ENCODE measurements at places on chromosomes 5 and 9.

GRCh38 chr5:174581479-174581878 is 142.9 kb upstream of the MSX2 start:
- DNase-seq, result no peak

- peak; percentile 12 for DNase-seq
These were observed 782 bp downstream of the BICD2 start for GRCh38 chr9:92763721-92764380.

- no peak for DNase-seq
These were observed 41.9 kb downstream of the SETX start for GRCh38 chr9:132312873-132313272.

- no peak for DNase-seq
These were observed 386.6 kb upstream of the RPS23 start for GRCh38 chr5:82664732-82665131.

DNA sequence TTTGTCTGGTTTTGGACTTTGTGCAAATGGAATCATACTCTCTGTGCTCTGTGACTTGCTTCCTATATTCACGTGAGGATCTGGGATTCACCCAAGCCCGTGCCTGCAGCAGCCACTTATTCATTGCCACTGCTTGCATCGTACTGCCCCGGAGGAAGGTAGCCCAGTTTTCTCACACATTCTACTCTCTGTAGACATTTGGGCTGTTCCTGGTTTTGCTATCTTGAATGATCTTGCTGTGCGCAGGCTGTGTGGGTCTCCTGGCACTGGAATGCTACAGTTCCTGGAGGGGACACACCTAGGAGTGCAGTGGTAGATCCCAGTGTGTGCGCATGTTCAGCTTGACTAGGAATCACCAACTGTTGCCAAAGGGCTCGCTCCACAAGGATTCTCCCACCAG is 99.2 kb upstream of the BOD1 start:
- no peak for DNase-seq

GRCh38 chr5:154345255-154345952 is 100.4 kb upstream of the SAP30L start:
- no peak for DNase-seq

DNA sequence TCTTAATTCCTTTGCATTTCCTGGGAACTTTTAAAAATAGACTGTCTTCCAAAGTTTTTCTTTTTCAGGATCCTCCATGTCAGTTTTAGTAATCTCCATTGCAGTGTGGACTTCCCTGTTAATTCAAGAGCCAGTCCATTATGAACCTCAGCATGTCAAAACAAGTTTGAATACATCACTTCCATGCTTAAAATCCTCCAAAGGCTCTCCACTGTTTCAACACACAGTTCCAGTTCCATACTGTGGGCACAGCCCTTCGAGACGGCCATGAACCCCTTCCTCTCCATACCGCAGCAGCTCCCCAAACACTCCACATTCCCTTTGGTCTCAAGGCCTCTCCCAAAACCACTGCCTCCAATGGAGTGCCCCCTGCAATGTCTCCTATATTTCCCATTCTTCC is 19.5 kb downstream of the LIFR start:
- no peak for DNase-seq

DNA sequence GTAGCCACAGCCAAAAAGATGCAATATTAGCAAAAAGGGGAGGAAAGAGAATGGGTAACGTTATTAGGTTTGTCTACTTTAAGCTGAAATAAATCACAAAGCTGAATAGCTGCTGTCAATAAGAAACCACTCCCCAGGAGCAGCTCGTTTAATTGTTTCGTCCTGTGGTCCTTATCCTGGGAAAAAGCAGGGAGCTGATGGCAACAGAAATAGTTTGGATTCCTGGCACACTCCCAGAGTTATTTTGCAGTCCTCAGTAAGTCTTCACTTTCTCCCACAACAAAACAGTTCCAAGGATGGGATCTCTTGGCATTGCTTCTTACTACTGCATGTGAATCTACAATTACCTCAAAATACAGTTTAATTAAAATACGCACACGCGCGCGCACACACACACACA is 28.8 kb downstream of the FRMD3 start:
- no peak for DNase-seq

DNA sequence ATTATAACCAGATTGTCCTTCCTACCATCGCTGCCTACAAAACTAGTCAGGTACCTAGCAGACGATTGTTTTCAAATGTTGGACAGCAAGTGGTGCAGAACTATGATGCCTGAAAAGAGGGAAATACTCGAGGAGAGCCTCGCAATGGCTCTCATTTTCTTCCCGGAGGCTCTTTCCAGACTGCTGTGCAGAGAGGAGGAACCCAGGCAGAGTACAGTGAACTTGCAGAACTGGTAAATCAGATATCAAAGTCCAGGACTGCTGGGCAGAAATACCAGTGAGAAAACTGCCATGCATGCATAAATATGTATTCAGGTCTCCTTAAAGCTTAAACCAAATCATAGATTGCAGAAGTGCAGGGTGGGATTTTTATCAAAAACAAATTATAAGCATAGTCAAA is 26.4 kb upstream of the UGT3A1 start:
- no peak for DNase-seq

- DNase-seq, result no peak
These were observed 58.6 kb downstream of the THBS4 start for GRCh38 chr5:80093796-80094195.

DNA sequence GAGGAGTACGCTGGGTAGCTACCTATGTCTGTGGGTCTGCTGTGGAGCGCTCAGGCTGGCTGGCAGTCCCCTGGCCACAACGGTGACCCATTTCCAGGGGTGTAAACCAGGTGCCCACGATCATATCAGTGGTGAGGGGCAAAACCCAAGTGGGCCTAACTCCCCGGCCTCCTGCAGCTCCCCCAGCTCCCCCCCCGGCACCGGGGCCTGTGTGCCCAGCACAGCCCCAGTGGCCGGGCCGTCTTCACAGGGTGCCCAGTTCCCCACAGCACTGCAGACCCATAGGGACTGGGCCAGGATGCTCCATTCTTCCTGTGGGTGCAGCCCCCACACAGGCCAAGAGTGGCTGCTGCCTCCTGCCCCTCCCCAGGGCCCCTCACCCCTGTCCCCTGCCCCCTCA is 958 bp upstream of the LCN8 start:
- no peak for DNase-seq

DNA sequence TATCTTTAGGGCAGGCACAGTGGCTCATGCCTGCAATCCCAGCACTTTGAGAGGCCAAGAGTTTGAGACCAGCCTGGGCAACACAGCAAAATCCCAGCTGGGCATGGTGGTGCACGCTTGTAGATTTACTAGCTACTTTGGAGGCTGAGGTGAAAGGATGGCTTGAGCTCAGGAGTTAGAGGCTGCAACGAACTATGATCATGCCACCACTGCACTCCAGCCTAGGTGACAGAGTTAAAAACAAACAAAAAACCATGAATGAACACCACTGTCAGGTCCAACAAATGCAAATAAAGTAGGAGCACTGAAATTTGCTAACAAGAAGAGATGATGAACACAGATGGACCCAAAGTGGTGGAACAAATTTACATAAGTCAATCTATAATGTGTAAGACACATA is 4.9 kb downstream of the PTBP3 start:
- DNase-seq, result no peak

- no peak for DNase-seq
These were observed 39.2 kb downstream of the MVB12B start for GRCh38 chr9:126365780-126366179.

GRCh38 chr9:29183971-29184370 is 1610.7 kb upstream of the C9orf72 start:
- DNase-seq, result no peak

GRCh38 chr5:163789870-163790269 is 284.5 kb downstream of the MAT2B start:
- DNase-seq, result no peak

- DNase-seq, result no peak
These were observed 302.3 kb downstream of the ARL15 start for GRCh38 chr5:54007827-54008777.

DNA sequence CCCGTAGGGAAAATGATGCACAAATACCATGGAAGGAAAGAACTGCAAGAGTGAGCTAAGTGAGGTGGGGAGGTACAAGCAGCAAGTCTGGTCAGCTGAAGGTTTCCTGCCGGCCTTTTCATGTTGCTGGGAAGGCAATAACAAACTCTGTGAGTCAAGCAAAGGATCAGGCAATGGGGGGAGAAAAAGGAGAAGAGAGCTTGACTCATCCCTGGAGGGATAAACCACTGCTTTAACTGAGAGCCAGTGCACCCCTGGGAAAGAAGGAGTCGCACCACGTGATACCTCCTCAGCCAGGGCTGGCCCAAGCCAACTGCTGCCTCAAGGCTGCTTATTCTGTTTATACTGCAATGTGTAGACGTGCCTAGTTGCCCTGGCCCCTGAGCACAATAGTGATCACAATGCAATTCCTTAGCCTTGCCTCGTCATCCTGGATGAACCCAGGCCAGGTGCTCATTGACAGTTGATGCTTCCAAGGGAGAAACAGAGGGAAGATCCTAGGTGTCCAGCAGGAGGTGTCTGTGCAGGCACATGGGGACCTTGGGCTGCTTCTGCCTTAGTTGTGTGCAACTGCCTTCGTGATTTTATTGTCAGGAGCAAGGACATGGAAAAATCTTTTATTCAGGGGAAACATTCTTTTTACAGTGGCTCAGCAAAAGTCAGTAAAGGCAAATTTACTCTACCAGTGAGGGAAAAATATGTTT is 203.0 kb upstream of the TUT7 start:
- DNase-seq, result no peak

DNA sequence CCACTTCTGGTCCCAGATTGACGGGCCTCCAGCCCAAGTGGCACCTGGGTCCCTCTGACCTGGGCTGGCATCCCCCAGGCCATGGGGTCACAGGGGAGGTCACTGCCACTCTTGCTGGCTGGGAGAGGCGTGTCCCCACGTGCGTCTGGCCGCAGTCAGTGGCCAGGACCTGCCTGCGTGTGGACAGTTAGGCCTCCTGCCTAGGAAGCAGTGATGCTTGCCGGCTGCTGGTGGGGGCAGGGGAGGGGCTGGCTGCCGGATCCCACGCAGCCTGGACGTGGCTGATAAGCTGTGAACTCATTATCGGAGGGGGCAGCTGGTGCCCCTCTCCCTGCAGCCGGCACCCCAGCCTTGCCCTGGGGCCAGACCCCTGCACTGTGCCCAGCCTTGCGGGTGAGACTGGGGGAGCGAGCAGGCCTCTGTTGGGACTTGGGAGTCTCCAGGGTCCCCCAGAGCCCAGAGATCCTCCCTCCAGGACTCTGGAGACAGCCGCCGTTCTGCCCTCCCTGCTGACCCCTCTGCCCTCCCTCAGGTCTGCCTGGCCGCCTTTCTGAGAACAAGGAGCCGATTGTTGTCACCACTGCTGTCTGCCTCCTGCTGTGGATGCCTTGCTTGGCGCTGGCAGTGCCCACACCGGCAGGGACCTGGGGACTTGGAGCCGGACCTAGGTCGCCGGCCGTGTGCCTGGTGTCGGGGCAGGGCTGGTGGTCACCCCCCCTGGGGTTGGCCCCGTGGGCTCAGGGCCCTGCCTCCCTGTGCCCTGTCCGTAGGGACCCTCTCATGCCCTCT is 12.3 kb downstream of the RXRA start:
- no peak for DNase-seq

- no peak for DNase-seq
These were observed 16.8 kb upstream of the ANGPTL2 start for GRCh38 chr9:127139071-127139731.

DNA sequence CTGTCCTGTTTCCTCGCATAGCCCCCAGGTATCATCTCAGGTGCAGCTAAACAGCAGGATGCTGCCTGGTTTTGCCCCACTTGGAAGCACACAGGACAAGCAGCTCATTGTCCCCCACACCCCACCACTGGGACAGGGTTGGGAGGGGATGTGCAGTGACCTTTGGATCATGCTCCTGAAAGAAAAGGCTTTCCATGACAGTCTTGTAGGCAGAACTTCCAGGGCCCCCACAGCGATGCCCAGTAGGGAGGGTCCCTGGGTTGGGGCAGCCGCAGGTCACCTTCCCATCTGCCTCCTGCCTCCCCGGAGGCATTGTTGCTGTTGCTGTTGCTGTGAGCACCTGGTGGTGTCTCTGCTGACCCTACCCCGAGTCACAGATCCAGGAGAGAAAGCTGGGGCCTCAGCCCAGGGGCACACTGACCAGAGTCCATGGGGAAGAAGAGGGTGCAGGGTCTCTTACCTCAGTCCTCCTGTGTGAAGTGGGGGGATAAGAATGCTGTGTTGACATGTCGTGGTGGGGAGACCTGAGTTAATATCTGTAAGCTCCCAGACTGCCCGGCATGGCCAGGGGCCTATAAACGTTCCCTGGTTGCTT is 8.5 kb downstream of the CEP72 start:
- no peak for DNase-seq

DNA sequence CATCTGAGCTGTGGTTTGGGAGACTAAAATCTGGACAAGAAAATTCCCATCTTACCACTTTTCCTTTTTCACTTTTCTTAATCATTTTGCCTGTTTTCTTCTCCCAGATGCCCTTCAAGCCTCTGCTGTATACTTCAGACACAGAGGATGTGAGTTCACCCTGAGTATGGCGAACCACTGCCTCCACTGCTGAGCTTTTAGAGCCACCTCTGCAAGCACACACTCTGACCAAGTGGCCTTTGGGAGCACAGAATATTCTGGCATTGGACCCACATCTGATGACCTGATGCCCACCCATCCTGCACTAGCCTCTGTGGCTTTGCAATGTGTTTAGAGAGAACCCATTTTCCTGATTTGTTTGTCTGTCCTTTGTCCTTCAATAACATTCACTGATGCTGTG is 32.5 kb downstream of the TERT start:
- no peak for DNase-seq

DNA sequence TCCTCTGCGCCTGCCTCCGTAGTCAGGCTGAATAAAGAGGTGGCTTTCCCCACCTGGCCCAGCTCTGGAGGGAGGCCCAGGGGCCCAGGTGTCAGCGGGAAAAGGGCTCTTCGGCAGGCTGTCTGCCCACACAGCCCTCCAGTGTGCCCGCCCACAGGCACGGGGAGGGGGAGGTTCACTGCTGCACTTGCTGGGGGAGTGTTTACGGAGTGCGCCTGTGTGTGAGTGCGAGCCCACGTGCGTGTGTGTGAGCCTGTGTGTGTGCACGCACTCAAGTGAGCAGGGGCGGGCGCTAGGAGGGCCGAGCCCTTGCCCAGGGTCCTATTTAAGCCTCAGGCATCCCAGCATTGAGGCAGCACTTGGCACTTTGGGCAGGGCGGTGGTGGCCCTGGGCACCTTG is 10.9 kb downstream of the DNLZ start:
- DNase-seq, result no peak

- no peak for DNase-seq
These were observed 114.2 kb downstream of the ANXA1 start for GRCh38 chr9:73265876-73266275.

Measured in stimulated activated CD8-positive, alpha-beta memory T cell treated with anti-CD3 and anti-CD28 coated beads, Interleukin-2, amount 100 ng/mL, for 1 hour (primary cell).